Activated CD4-positive, alpha-beta T cell treated with anti-CD3 and anti-CD28 coated beads, Interleukin-2, amount 50 U/mL, for 48 hours (primary cell): ENCODE measurements at places on chromosomes 6 and 20.

DNA sequence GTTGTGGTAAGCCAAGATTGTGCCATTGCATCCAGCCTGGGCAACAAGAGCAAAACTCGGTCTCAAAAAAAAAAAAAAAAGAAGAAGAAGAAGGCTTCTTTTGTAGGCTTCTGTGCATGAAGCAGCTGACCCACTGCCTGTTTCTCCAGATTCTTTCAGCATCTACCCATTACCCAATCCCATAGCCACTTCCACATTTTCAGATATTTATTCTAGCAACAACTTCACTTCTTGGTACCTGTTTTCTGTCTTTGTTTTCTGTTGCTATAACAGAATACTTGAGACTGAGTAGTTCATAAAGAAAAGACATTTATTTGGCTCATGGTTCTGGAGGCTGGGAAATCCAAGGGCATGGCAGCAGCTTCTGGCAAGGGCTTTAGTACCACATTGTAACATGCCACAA lies 95.3 kb upstream of the SGK1 start:
- DNase-seq, result no peak

DNA sequence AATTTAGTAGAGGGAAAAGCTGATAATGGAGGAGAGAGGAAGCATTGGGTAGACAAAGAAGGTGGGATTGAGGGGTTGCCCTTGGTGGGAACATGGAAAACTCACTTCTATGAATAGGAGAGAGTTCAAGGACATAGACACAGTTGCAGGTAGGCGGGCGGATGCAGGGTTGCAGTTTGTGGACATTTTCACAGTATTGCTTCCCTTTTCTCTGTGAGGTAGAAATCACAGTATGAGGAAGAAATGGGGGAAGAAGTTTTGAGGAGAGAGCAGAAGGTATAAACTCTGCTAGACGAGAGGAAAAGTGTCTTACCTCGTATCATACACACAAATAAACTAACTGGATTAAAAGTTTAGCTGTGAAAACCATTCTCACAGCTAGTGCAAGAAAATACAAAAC lies 200.7 kb upstream of the ECI2 start:
- DNase-seq, result no peak

DNA sequence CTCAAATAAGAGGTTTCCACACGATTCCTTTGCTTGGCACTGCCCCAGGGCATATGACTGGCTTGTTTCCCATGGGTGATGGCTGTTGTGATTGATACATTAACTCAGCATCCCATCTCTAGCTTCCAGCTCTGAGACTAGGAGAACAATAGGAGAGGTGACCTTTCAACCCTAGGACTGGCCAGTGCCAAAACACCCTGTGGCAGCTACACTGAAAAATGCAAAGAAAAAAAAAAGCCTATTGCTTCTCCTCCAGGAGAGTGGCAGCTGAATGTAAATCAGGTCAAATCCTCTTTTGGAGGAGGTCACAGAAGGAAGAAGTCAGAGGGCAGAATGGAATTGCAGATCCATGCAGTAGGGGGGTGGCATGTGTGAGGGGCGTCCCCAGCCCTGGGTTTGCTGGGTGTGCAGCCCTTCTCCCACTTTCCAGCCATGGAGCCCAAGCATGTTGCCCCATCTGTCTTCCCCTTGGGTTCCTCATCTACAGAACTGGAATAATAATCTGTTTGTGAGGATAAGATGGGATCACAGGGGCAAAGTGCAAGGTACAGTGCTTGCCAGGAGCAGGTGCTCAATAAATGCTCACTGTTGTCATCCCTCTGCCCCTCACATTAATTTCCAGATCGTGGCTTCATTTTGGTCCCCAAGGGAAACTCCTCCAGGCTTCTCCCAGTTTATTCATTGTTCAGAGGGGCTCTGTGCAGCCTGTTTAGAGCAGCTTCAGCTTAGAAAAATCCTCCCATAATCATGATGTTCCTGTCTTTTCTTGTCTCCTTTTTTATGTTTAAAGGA lies 245.0 kb upstream of the RIN2 start:
- DNase-seq, result no peak

GRCh38 chr6:31400467-31401289 lies 2.7 kb upstream of the MICA start:
- peak; percentile 76 for DNase-seq

GRCh38 chr20:10185741-10186558 lies 32.7 kb upstream of the SNAP25 start:
- DNase-seq, result no peak

GRCh38 chr6:147738516-147739162 lies 230.1 kb downstream of the SAMD5 start:
- no peak for DNase-seq

GRCh38 chr20:33653900-33654596 lies 8.1 kb upstream of the C20orf144 start:
- peak; percentile 10 for DNase-seq

GRCh38 chr6:167129562-167129961 lies 6.7 kb downstream of the CCR6 start:
- no peak for DNase-seq

DNA sequence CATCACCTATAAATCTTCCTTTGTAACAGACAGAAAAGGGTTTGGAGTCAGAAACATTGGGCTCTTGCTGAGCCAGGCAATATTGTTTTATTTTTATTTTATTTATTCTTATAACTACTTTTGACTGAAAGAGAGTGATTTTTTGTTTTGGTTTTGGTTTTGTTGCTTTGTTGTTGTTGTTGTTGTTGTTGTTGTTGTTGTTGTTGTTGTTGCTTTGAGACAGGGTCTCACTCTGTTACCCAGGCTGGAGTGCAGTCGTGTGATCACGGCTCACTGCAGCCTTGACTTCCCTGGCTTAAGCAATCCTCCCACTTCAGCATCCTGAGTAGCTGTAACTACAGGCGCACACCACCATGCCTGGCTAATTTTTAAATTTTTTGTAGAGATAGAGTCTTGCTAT lies 15.0 kb upstream of the SLC13A3 start:
- no peak for DNase-seq

GRCh38 chr20:44010162-44010704 lies 95.6 kb downstream of the TOX2 start:
- DNase-seq, result no peak

GRCh38 chr6:93454533-93454932 lies 35.2 kb upstream of the EPHA7 start:
- DNase-seq, result no peak

DNA sequence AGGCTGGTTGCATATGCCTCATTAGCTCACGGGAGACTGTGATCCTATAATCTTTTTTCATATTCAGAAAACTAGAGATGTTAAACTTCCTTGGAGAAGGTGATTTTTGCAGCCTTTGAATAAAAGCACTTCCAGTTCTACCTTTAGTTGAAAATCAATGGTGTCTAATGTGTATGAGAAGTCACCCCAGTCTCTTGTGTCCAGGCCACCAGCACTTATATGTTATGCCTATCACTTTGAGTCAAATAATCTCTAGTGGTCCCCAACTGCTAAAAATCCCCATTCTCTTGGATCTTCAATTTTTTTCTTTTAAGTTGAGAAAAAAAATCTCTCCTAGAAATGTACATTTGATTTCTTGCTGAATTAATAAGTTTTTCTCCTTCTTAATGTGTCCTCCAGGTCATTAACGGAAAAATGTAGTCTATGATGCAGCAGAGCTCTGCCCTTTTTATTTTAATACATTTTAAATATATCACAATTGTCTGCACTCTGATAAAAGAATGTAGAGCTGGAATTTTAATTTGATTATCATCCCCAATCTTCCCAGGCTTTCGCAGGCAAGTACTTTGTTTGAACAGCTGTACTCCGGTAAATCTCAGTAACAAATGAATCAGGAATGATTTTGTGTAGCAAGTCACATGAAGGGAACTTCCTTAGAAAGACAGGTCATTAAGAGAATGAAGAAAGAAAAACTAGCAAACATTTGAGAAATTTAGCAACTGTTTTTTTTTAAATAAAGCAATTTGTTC lies 147.0 kb downstream of the SOX4 start:
- no peak for DNase-seq

- no peak for DNase-seq
Measured at GRCh38 chr6:37319856-37320480, 33.8 kb upstream of the RNF8 start.

- DNase-seq, result peak; percentile 2
Measured at GRCh38 chr20:23200914-23201313, 114.8 kb upstream of the CD93 start.

- DNase-seq, result no peak
Measured at GRCh38 chr6:134902074-134902861, 47.6 kb downstream of the ALDH8A1 start.

DNA sequence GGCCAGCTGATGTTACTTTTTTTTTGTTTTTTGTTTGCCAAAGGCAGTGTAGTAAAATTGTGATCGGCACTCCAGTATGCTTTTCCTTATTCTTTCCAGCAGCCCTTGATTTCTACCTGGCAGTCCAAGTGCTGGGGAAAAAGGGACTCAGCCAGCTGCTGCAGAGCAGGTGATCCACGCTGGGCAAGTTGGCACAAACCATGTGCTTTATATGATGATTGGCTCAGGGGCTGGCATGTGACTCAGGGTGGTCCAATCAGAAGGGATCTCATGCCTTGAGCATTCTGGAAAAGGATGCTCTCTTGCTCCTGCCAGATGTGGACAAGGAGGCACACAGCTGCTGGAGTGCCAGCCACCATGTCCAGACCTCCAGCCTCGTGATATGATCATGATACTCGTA lies 54.5 kb downstream of the SULF2 start:
- DNase-seq, result no peak

DNA sequence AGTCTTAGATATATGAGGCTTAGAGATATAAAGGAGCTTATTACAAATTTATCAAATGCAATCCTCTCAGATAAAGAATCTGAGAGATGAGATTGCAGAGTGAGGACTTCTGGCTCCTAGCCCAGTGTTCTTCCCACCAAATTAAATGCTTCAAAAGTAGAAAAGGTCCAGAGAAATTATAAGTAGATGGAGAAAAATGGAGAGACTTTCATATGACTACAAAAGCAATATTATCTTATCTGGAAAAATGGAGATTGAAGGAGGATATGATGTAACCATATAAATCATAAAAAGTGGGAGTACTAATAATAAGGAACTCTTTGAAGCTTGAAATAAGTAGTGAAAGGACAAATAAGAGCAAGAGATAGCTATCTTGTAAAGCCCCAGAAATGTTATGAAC lies 2.8 kb downstream of the KCTD20 start:
- no peak for DNase-seq

DNA sequence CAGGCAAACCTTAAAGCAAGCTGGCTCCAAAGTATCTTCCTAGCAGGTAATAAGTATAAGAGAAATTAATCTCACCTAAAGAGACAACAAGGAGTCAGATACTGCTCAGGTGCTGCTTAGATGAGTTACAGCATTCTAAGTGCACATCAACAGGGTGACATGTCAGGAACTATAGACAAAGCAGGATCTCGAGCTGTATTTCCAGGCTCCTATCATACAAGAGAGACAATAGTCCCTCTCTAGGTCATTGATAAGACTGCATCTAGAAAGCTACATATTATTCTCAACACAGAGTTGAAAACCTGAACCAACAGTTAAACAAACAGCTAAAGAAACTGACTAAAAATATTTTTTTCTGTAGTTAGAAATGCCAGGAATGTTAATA lies 3.9 kb downstream of the PTPRK start:
- no peak for DNase-seq

DNA sequence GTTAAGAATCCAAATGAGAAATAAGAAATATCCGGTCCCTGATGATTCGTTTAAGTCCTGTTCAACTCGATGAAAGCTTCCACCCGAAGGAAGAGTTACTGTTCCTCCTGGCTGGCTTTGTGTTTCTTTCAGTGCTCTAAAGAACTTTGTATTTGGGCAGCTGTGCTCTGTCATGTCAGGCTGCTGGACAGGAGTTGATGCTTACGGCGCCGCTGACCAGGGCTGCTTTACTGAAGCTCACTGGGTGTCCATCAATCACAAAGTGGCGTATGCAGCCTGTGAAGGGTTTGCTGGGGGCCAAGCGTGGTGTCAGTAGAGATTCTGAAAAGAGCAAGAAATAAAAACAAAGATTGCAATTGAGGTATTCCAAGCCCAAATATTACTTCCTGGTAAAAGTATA lies 21.9 kb downstream of the FAM229B start:
- no peak for DNase-seq

DNA sequence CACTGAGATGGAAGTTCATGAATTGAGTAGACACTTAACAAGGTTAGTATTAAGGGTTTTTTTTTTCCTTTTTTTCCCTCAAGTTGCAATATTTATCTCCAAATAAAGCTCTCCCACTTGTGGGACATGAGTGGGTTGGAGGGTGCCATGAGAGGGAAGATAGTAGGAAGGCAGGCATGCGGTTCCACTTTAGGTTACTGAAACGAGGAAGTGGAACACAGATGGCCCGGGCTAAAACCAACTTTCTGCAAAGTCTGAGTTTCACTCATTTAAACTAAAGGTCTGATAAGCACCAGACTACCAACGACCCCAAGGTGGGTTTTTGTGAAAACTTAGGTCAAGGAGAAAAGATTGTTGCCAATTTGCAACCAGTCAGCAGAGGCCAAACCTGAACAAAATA lies 42.2 kb downstream of the TBC1D7 start:
- no peak for DNase-seq
